ENCODE measurements at places on chromosomes 7 and 10.
A peak's percentile ranks its signal among the peaks of the same experiment; 100 is the strongest.

GRCh38 chr7:139595806-139596205 lies 72.3 kb downstream of the CLEC2L start:
- DNase-seq = no peak

GRCh38 chr10:5813091-5813340 lies 218 bp downstream of the GDI2 start:
- no peak for DNase-seq

GRCh38 chr10:31381766-31382316 lies 62.8 kb downstream of the ZEB1 start:
- DNase-seq = no peak

DNA sequence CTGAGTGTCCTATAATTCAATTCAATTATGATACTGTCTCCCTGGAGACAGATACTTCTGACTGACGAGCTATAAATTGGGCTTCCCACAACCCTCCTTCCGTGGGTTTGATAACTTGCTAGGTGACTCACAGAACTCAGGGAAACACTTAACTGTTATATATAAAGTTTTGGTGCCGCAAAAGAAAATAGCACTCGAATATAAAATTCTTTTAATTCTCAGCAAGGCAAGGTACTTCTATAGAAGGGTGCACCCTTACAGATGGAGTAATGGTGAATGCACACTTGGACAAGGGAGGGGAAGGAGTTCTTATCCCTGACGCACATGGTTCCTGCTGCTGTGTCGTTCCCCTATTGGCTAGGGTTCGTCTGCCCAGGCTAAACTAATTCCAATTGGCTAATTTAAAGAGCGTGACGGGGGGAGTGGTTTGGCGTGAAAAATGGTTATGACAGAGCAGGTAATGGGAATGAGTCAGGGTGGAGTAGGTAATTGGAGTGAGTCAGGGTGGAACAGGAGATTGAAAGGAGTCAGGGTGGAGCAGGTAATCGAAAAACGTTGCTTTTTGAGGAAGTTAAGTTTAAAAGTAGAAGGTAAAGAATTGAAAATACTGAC lies 20.8 kb upstream of the GHITM start:
- no peak for DNase-seq

DNA sequence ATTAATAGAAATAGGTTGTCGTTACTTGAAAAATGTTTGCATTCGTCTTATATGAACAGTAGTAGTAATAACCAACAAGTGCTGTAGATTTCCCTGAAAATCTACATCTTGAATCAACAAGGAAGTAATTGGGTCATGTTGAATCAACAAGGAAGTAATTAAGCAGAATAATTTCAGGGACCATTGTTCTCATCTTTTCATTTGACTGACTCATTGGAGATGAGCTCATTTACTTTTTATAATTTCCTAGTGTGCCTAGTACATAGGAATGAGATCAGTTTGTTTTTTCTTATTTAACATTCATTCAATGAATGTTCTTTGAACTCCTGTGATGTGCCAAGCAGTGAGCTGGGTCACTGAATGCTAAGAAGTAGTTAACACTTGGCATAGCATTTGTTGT lies 8.2 kb downstream of the CLDN12 start:
- DNase-seq = no peak

GRCh38 chr7:1274876-1275375 lies 42.3 kb downstream of the UNCX start:
- no peak for DNase-seq

DNA sequence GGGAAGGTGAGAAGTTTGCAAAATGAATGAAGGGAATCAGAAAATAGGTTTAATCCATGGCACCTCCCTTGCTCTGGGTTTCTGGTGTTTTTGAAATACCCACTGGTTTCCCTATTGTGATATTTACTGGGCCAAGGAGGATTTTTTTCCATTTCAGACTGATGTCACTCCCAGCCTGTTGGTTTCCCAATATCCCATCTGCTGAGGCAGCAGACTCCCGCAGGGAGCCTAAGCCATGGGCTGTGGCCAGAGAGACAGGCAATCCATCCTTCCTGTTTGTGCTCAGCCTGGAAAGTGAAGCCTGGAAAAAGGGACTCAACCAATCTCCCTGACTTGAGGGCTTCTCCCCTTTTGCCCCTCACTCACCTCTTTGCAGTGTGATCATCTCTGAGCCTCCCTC lies 22.8 kb downstream of the FAM107B start:
- no peak for DNase-seq

GRCh38 chr10:110137142-110137545 lies 70.3 kb upstream of the MXI1 start:
- no peak for DNase-seq

DNA sequence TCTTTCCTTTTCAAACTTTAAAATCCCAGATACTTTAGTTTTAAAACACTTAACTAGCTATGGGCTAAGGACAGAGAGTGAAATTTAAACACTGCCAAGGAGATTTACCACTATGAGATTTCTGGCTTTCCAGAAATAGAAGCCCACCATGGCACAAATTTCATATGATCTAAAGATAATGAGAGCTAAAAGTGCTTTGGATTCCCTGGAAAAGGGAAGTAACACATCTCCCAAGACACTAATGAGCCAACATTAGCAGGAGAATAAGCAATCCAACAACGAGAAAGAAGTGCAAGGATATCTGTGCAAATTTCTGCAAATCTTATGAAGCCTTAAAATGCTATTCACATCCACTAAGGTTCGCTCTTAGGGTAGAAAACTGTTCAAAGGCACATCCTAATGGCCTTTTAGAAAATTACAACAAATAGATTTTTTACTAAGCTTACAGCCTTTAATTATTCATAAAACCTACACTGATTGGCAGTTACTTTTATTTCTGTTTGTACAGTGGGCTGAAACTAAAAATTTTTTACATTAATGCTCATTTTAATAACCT lies 100.3 kb downstream of the RAPGEF5 start:
- no peak for DNase-seq

DNA sequence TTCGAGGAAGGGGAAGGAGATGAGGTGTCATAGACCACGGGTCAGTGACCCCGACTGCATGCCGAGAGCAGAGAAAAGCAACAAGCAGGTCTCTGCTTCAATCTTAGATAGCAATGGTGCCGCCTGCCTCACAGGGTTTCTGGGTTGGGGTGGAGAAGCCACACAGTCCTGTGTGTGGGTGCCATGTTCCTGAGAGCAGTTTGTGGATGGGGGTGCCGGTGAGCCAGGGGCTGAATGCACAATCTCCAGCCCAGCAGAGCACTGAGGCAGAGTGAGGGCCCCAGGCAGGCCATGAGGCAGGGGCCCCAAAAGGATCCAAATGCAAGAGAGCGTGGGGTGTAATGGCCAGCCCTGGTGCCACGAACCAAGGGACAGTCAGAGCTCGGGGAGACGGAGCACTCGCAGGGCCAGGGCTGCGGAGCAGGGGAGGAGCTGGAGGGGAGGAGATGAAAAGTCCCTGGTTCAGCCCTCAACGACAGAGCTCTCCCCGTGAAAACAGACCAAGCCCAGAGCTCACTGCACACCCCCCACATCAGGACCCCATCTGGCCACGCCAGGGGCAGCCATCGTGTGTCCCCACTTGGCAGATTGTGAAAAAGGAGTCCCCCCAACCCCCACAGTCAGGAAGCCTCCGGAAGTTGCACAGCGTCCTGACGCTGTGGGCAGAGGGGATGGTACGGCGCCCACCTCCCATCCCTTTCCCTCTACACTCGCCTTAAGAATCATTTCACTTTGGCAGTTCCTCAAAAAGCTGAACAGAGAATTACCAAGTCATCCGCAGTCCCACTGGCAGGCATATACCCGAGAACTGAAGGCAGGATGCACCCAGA lies 19.9 kb downstream of the WDR86 start:
- no peak for DNase-seq

DNA sequence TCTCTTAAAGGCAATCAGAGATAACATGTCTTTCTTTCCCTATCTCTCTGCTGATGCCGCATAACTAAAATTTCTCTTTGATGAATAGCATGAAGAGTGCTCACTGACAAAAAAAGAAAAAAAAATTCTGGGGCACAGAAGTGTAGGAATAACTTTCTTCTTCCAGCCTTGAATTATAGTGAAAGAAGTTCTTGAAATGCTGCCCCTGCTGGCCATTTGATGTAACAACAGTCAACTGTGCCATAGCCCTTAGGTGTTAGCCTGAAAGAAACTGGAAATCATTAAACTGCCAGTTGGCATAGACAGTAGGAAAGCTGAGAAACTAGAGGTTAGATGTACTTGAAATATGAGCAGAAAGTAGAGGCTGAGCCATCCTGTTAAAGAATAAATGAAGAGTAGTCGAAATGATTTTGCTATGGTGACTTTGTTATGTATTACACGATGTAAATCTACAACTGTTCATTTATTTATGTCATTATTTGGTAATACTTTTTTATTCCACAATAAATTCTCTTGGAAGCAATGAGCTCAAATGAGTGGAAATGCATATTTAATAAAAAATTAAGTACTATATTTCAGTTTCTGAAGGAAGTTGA lies 48.3 kb upstream of the FAM171A1 start:
- DNase-seq = peak; percentile 9

- DNase-seq = no peak
These were observed 20.1 kb upstream of the DDIT4 start for GRCh38 chr10:72253578-72253977.

- DNase-seq = peak; percentile 54
These were observed 208.4 kb downstream of the TPST1 start for GRCh38 chr7:66413379-66414114.

Measured in stimulated activated CD8-positive, alpha-beta memory T cell treated with anti-CD3 and anti-CD28 coated beads, Interleukin-15, amount 100 ng/mL, for 1 hour (primary cell).